Right atrium auricular region (tissue), 2 donors: ENCODE measurements at places on chromosomes 16 and 17.

DNA sequence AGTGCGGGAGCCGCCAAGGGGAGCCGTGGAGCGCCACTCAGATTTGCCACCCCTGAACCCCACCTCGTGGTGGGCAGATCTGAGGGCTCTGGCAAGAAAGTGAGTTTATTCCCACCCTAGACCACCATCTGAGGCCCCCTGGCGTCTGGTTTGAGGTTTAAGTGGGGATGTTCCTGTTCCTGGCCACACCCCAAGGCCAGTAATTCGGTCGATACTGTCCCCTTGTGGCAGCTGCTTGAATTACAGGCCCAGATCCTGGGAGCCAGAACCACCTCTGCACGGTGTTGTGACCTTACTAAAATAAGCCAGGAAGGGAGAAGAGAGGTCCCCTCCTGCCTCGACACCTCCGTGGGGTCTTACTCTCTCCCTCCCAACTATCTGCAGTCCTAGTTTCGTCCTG lies 3.3 kb upstream of the LAT start:
- H3K27me3 ChIP-seq = no peaks in the 10 kb centered on the region
- DNase-seq = no peak
- H3K36me3 ChIP-seq = peaks cover 42% of the 10 kb centered on the region

- H3K27ac ChIP-seq = peak overlapping the region; percentile 74
- H3K36me3 ChIP-seq = no peaks in the 10 kb centered on the region
- peak; percentile 89 for DNase-seq
- no peaks in the 10 kb centered on the region for H3K4me1 ChIP-seq
- no peaks in the 10 kb centered on the region for H3K27me3 ChIP-seq
Measured at GRCh38 chr17:72193391-72194106, 72.7 kb downstream of the SOX9 start.

- H3K36me3 ChIP-seq = no peaks in the 10 kb centered on the region
- no peaks in the 10 kb centered on the region for H3K27me3 ChIP-seq
- no peak overlapping the region for H3K4me3 ChIP-seq
- no peaks in the 10 kb centered on the region for H3K4me1 ChIP-seq
Measured at GRCh38 chr16:20538687-20539086, 37.5 kb downstream of the ACSM2B start.

GRCh38 chr16:48347191-48347865 lies 37.9 kb downstream of the SIAH1 start:
- DNase-seq = no peak
- H3K36me3 ChIP-seq = peaks cover 43% of the 10 kb centered on the region
- H3K4me1 ChIP-seq = no peaks in the 10 kb centered on the region
- no peaks in the 10 kb centered on the region for H3K27me3 ChIP-seq
- H3K27ac ChIP-seq = no peak overlapping the region
- no peak overlapping the region for H3K4me3 ChIP-seq

- no peak overlapping the region for H3K27ac ChIP-seq
- H3K4me3 ChIP-seq = no peak overlapping the region
- H3K36me3 ChIP-seq = no peaks in the 10 kb centered on the region
- H3K27me3 ChIP-seq = no peaks in the 10 kb centered on the region
- no peak for DNase-seq
- peaks cover 6% of the 10 kb centered on the region for H3K4me1 ChIP-seq
Measured at GRCh38 chr16:68003031-68003430, 3.7 kb upstream of the DPEP2 start.

DNA sequence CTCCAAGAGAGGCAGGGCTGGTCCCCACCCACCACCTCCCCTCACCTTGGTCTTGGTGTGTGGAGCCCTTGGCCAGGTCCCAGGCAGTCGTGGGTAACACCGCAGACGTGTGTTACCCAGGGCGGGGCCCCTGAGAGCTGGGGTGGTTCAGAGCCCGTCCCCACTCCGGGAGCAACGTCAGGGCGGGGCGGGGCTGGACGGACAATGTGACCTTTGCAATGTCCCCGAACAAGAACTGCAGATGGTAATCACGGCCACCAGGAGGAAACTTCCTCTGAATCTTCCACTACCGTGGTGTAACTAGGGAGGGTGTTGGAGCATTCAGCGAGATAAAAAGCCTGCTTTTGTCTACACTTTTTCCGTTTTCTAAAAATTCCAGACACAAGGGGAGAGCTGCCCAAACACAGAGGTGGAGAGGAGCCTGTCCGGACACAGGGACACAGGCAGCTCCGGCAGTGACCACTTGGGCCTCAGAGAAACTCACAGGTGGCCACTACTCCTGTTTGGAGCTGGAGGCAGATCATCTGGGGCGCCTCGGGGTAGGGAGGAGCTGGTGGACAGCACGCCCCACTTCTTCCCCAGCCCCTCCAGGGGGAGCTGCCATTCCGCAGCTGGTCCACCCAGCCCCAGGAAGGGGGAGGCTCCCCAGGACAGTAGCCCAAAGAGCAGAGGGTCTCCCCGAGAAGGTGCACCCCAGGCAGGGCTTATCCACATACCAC lies 14.2 kb upstream of the SLC38A10 start:
- peak overlapping the region; percentile 20 for H3K4me3 ChIP-seq
- DNase-seq = peak; percentile 97
- H3K4me1 ChIP-seq = no peaks in the 10 kb centered on the region

DNA sequence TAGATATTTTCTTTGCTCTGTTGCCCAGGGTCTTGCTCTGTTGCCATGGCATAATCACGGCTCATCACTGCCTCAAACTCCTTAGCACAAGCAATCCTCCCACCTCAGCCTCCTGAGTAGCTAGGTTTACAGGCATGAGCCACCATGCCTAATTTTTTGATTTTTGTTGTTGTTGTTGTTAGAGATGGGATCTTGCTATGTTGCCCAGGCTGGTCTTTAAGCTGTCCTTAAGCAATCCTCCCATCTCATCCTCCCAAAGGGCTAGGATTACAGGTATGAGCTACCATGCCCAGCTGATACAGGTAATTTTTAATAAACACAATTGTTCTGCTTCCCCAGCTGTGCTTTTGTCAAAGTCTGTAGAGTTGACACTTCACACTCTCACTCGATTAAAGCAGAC lies 159.3 kb downstream of the PARN start:
- H3K27ac ChIP-seq = no peak overlapping the region
- H3K4me3 ChIP-seq = no peak overlapping the region
- DNase-seq = no peak
- no peaks in the 10 kb centered on the region for H3K36me3 ChIP-seq

DNA sequence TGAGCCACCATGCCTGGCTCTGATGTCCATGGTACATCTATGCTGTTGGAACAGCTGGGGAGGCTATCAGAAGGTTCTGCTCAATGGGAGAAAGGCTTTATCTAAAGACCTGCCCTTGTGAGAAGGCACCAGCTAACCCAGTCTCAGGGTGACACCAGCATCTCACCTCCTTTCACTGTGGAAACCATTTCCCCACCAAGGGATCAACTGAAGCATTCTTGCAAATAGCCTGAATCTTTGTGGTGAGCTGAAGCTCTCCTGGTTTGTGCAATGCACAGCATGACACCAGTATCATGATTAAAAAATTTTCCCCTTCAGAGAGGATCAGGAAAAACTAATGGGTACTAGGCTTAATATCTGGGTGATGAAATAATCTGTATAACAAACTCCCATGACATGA lies 5.1 kb downstream of the CCL18 start:
- H3K27me3 ChIP-seq = no peaks in the 10 kb centered on the region
- H3K27ac ChIP-seq = no peak overlapping the region
- no peaks in the 10 kb centered on the region for H3K36me3 ChIP-seq
- no peak for DNase-seq
- H3K4me1 ChIP-seq = no peaks in the 10 kb centered on the region
- H3K4me3 ChIP-seq = no peak overlapping the region
